ENCODE measurements at places on chromosomes 12 and 14.

- DNase-seq: no peak
These were observed 838.3 kb upstream of the ATXN7L3B start for GRCh38 chr12:73699318-73699717.

DNA sequence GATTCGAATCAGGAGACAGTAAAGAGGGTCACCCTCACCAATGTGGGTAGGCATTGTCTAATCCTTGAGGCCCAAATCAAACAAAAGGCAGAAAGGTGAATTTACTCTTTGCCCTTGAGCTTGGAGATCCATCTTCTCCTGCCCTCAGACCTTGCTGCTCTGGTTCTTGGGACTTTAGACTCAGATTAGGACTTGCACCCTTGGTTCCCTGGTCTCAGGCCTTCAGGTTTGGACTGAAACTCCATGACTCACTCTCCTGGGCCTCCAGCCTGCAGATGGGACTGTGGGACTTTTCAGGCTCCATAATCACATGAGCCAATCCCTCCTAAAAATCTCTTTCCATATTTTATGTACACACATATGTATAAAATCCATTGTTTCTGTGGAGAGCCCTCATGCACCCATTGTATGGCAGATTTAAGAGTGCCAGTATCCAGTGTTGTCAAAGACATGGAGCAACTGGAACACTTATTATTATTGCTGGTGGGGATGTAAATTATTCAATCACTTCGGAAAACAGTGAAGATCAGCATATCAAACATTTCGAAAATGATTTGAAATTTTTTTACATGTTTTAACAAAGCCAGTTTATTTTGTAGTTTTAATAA is 48.7 kb downstream of the EID3 start:
- no peak for DNase-seq

DNA sequence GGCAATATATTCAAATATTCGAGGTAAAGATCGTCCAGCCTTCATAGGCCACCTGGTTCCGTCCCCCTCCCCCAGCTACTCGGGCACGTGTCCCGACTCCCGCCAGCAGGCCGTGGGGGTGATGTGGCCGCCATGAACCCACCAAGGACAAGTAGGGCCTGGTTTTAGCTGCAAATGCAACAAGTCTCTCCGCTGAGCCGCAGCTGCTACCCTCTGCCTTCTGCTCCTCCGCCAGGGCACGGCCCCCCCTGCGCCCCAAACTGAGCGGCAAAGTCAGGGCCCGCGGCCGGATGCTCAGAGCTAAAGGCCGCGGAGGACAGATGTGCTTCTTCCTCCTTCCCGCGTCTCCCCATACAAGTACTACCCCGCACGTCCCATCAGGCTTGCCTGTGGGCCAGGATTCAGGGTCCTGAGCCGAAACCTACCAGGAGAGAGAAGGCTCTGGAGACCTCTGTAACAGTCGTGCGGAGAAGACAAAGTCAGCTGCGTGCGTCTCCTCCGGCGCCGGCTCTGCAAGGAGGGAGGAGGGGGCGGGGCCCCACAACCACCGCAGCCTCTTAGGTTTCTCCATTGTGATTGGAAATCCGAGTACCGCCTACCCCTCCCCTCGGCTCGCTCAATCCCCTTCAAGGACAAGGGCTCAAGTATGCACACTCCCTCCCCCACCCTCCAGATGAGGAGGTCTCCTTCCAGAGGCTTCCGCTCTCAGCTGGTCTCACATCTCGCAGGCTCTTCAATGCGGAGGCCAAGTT is at the start of gene LDHB:
Gene LDHB (minus strand): TSS at position 517 of the 752 bp plus-strand sequence. CDS start 3,171 bp downstream, outside the sequence.
- DNase-seq: peak; percentile 93

GRCh38 chr14:73295198-73295796 is 58.0 kb downstream of the PAPLN start:
- DNase-seq: peak; percentile 22

GRCh38 chr12:6799147-6799546 is 9.8 kb downstream of the CD4 start:
- no peak for DNase-seq

DNA sequence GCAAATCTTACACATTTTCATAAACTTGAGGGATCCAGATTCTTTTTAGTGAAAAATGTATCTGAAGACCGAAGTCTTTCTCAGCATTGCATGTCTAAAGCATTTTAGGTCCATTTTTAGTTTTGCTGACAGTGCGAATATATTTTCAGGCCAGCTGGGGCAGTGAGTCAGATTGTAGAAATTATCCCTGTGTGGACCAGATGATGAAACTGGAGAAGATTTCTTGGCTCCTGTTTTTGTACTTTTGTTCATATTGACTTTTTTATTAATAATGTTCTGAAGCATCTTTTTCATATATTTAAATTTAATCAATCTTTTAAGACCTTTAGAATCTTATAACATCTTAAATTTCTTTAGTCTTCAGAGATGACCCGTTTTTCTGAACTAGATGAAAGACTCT is 173.1 kb downstream of the FLRT2 start:
- DNase-seq: no peak

GRCh38 chr14:51939755-51940301 is 49.5 kb upstream of the RTRAF start:
- DNase-seq: peak; percentile 30

- peak; percentile 81 for DNase-seq
These were observed 30.6 kb upstream of the KICS2 start for GRCh38 chr12:64252681-64253080.

- no peak for DNase-seq
These were observed 46.4 kb upstream of the CHST11 start for GRCh38 chr12:104410326-104410725.

- peak; percentile 74 for DNase-seq
These were observed 1.9 kb downstream of the BCL7A start for GRCh38 chr12:122023339-122024131.

DNA sequence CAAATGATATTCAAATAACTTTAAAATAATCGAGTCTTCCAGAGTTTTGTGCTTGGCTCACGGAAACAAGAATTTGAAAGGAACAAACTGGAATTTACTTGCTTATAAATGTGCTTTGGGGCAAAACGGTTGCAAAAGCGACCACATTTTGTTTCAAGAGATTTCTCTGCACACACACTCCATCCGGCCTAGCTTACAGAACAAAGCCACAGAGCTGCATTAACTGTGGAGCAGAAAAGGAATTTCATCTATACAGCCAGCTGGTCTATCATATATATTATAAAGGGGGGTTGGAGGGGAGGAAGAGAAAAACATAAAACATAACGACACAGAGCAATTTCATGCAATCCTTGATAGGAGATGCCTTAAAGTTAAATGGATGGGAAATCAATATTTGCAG is 153.0 kb downstream of the MYRFL start:
- DNase-seq: no peak

DNA sequence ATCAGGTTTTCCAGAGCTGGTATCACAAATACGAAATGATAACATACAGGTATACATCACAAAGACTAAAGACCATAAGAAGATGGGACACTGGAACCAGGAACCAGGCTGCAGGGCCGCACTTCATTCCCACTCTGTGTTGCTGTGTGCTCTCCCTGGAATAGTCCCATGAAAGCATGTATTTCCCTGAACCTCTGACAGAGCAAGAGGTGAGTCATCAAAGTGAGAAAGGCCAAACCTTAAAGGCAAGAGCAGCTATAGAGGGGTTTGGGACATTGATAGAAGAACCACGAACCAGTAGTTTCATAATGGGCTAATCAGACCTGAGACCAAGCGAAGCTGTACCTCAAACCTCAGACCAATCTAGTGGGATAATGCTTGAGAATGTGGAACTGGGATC is 283.0 kb upstream of the PRKD1 start:
- DNase-seq: no peak

- peak; percentile 61 for DNase-seq
These were observed 43.1 kb downstream of the LLPH start for GRCh38 chr12:66087365-66087943.

DNA sequence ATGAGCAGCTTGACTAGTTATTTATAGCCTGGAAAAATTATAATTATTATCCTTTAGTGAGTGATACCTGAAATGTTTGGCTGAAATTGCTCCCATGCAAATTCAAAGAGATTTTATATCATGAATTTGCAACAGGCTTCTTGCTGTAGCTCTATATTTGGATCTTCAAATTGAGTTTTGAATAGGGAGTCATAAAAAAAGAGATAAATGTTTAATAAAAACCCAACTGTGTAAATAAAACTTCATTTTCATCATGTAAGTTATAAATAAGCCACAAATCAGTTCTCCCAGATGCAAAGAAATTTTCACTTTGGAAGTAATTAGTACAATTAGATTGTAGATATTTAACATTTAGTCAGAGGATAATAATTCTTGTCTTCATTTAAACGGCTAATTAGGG is at the start of gene TAS2R8:
Gene TAS2R8 (minus strand): TSS at position 101 of the 400 bp plus-strand sequence. CDS start 306 bp downstream, outside the sequence.
- no peak for DNase-seq

DNA sequence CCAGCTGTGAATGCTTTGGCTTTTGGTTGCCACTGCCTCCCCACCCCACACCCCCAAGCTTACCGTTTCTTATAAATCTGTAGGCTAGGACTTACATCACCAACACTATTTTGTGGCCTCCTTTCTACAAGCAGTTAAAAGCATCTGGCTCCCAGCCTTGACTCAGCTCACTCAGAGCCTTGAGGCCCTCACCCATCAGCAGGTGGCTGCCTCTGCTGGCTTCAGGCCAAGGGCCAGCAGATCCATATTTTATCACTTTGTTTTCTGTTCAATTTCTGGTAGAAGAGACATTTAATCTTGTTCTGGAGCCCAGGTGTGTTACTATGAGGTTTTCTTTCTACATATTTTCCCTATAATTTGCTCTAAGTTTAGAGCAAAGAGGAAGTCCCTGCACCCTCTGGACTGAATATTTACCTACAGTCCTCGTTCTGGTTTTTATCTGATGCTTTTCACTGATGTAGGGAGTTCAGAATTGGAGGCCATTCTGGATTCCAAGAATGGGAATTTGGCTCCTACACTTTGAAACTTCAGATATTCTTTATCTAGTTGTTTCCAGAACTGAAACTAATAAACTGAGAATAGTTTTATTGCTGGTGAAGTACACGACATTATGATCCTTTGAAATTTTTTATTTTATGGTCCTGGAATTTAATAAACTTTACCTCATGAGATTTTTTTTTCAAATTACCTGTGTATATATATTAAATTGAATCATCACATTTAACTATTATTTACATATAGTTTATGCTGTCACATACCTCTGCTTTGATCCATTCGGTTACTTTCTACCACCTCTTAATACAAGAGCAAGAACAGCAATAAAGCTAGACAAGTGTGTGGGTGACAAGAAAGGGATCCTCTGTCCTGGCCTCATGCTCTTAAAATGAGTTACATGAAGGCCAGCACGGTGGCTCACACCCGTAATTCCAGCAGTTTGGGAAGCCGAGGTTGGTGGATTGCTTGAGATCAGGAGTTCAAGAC is 22.2 kb downstream of the PLBD1 start:
- no peak for DNase-seq

GRCh38 chr12:779745-780734 is 27.7 kb downstream of the WNK1 start:
- DNase-seq: no peak

DNA sequence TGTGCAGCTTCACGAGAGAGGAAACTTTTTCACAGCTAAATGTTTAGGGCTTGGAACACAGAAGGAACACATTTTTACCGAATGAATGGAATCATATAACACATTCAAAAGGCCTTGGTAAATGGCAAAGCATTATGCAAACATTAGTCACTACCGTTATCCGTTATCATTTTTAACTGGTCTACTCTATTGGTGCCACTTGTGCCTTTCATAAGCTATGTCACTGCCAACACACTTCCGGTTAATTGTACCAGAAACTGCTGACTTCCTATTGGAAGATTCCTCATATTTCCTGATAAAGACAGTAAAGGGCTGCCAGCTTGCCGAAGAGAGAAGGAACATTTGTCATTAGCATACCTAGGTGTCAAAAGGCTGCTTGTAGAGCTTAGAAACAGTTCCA is 169.2 kb downstream of the APAF1 start:
- no peak for DNase-seq

DNA sequence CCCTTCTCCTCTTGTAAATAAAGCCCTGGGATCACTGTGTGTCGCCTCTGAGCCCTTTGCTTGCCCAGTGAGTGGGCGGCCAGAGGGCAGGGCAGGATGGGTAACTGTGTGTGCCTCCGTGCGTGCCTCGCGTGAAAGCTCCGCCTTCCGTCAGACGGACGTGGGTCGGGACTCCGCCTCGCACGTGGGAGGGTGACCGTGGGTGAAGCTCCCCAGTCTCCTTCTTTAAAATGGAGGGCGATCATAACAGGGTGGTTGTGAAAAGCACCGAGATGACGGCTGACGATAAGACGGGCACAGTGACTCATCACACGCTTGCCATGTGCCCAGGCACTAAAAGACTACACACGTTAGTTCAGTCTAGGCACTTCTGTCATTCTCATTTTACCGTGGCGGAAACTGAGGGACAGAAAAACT is 9.2 kb downstream of the PHB2 start:
- DNase-seq: no peak

- no peak for DNase-seq
These were observed 45.0 kb downstream of the ANO2 start for GRCh38 chr12:5900076-5900475.

DNA sequence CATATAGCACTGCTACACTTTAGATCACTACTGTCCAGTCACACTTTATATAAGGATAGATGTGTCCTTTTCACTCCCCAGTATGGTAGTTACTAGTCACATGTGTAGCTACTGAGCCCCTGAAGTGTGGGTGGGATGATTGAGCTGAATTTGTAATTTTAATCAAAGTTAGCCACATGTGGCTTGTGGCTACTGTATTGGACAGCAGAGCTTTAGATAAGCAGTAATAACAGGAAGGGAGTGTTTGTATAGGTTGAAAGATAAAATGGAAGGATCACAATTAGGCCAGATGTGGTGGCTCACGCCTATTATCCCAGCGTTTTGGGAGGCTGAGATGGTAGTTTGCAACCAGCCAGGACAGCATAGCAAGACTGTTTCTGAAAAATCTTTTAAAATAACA is 23.5 kb downstream of the NAA30 start:
- no peak for DNase-seq

GRCh38 chr12:25690996-25691864 is 138.1 kb upstream of the LMNTD1 start:
- no peak for DNase-seq

DNA sequence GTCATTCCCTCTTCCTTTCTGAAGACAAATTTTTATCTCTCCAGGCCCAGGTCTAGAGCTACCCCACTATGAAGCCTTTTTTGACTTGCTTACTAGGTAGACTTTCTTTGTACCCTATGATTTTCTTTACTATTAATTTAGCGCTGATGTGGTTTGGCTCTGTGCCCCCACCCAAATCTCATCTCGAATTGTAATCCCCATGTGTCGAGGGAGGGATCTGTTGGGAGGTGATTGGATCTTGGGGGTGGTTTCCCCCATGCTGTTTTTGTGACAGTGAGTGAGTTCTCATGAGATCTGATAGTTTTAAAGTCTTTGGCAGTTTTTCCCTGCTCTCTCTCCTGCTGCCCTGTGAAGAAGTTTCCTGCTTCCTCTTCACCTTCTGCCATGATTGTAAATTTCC is 118.1 kb downstream of the SLC38A1 start:
- no peak for DNase-seq

DNA sequence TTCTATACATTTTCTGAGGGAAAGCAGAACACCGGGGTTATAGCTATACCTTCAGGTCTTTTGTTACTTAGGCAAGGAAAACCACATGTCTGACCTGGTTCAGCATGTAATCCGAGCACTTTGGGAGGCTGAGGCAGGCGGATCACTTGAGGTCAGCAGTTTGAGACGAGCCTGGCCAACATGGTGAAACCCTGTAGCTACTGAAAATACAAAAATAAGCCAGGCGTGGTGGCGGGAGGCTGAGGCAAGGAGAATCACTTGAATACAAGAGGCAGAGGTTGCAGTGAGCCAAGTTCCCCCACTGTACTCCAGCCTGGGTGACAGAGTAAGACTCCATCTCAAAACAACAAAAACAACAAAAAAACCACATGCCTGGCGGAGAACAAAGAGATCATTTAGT is 177.6 kb downstream of the ACSS3 start:
- DNase-seq: no peak

- DNase-seq: no peak
These were observed 393 bp downstream of the SYT1 start for GRCh38 chr12:78864870-78865463.
